Activated T-helper 1 cell treated with anti-CD3 and anti-CD28 coated beads, Interleukin-12 subunit alpha, Interleukin-12 subunit beta, Interleukin-2, Interleukin-4 antibody, amounts not matched to agents 30 ng/mL and 10 ng/mL and 1 ng/mL, durations not matched to agents 14 hours and 24 hours and 36 hours (primary cell): ENCODE measurements at places on chromosomes 4 and X.

- no peak for DNase-seq
Measured at GRCh38 chr4:122533841-122534240, 77.3 kb upstream of the IL2 start.

GRCh38 chr4:183286590-183287308, 33.3 kb downstream of the CLDN22 start:
- no peak for DNase-seq

DNA sequence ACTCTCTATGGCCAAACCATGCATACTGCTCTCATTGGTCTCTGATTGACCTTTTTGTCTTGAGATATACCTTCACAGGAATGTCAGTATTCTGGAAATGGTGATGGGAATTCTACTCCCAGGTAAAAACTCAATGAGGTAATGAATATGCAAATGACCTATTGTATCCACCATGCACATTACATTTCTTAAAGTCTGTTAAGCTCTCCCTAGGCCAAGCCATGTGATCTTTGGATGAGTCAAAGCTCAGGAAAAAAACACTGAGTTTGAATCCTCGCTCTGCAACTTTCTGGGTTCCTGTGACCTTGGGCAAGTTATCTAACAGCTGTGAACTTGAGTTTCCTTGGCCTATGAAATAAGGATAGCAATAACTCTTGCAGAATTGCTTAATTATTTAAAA, 175.4 kb downstream of the PPP1R2C start:
- DNase-seq = no peak

GRCh38 chr4:161466316-161466715, 697.5 kb downstream of the FSTL5 start:
- no peak for DNase-seq

- DNase-seq = no peak
Measured at GRCh38 chr4:115293093-115293462, 179.7 kb upstream of the NDST4 start.

- no peak for DNase-seq
Measured at GRCh38 chr4:137892134-137892533, 350.0 kb downstream of the SLC7A11 start.

- no peak for DNase-seq
Measured at GRCh38 chrX:3244203-3244743, 102.2 kb downstream of the MXRA5 start.

- no peak for DNase-seq
Measured at GRCh38 chr4:87179751-87180150, 40.7 kb downstream of the KLHL8 start.
